Activated naive CD4-positive, alpha-beta T cell treated with Interleukin-2 at 50 U/mL for 16 hours (primary cell): ENCODE measurements at places on chromosomes 2 and 18.

GRCh38 chr2:10529611-10530010 is 81.5 kb upstream of the ODC1 start:
- no peak for DNase-seq

DNA sequence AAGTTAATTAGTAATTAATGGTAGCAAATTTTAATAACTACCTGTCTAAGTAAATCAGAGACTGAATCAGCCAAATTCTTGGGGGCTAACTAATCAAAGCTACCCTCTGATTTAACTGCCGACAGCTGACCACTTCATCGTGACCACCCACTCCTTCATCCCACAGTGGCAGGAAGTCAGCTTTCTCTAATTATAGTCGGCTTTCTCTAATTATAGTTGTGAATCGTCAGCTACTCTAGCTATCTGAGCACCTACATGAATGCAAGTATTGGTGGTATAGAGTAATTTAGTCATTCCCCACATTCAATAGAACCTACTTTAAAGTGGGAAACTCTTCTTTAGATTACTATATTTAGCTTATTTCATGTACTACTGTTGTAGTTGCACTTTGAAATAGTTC is 185.5 kb downstream of the PTGR3 start:
- DNase-seq = no peak

DNA sequence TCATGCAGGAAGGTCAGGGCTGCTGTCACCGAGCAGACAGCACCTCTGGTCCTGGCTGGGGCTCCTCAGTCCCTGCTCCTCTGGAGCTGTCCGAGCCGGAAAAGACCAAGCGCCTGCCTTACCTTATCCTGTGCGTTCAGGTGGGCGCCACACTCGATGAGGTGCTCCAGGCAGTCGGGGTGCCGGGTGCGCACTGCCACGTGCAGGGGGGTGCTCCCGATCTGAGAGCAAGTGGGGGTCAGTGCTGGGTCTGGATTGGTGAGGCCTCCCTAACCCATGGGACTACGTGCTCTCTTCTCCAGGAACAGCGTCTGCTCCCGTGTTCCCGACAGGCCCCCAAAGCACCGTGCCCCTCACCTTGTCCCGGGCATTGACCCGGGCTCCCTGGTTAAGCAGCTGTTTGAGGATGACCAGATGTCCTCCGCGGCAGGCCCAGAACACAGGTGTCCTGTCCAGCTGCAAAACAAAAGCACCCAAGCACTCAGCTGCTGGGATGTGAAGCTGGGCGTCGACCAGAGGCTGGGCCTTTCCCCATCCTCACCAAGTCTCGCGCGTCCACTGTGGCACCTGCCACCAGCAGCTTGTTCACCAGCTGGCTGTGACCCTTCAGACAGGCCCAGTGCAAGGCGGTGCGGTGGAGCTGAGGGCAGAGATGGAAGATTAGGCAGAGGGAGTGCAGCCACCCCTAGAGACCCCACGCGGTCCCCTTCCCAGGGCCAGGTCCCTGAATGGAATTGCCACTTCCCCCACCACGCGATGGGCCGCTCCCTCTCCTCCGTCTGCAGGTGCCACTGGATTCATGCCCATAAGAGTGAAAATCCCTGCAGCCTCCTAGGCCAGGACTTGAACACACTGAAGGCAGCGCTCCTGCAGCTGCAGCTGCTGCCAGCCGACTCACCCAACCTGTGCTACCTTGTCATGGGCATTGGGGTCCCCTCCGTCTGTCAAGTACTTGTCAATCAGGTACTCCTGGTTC is 3.7 kb downstream of the ANKRD23 start:
- no peak for DNase-seq

GRCh38 chr2:128549646-128550260 is 231.1 kb upstream of the HS6ST1 start:
- no peak for DNase-seq

DNA sequence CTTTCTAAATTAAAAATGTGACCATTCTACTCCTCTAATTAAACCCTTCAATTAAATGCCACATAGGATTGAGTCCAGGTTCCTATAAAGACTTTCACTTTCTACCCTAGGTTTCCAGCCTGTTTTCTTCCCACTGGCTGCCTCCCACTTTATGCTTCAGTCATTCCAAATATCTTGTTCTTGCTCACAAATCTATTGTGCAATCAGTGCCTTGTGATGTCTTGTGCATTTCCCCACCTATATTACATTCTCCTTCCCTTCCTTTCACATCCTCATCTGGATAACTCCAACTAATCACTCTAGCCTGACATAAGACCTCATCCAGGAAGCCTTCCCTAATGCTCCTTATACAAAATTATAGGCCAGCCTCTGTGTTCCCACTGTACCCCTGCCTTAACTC is 281.7 kb upstream of the LRATD1 start:
- DNase-seq = no peak

DNA sequence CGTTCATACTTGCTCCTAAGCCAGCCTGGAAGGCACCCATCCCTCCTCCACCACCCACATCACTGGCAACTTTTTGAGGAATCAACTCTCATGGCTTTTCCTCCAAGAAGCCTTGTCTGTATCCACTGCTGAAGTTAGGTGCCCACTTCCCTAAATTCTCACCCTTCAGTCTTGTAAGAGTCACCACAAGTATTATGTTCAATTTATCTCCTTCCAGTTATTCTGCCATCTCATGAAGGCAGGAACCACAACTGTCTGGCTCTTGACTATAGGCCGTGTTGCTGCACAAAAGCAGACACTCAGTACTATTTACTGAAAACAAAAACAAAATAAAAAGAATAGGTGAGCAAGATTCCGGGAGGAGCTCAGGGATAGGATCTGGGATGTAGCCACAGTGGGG is 234.8 kb downstream of the CYRIA start:
- DNase-seq = no peak

DNA sequence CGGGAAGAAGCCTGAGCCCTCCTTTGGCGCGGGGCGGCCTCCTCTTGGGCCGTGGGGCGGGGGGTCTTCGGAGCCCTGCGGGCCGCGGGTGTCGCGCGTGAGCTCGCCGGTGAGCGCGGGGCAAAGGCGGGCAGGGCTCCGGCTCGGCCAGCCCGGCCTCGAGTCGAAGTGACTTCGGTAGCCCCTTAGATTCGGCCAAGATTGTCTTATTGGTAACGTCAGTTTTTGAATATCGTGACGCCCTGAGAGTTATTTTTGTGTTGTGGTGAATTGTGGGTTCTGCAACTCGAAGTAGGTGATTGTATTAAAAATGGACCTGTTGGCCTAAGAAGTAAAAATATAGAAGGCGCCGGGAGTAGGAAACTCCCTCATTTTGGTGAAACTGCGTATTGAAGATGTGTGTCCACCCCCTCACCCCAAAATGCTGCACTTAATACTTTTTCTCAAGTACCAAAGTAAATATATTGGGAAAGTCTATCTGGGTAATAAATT is 669 bp downstream of the MARCHF7 start:
- no peak for DNase-seq

DNA sequence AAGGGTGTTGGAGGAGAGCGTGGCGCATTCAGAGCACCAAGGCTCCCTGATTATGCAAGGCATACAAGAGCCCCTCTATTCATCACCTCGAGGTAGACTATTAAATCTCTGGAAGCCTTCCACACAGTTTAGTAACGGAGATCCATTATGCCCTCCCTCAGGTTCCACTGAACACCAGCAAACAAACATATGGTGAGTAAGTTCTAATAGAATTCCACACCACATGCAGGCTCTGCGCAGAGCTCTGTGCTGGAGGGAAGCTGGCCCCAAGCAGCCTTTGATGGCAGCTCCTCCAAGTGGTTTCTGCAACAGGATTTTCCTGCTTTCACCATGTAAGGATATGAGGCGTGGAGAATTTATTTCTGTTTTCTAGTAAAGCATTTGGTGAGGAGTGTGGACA is 238.6 kb downstream of the C1D start:
- DNase-seq = no peak

DNA sequence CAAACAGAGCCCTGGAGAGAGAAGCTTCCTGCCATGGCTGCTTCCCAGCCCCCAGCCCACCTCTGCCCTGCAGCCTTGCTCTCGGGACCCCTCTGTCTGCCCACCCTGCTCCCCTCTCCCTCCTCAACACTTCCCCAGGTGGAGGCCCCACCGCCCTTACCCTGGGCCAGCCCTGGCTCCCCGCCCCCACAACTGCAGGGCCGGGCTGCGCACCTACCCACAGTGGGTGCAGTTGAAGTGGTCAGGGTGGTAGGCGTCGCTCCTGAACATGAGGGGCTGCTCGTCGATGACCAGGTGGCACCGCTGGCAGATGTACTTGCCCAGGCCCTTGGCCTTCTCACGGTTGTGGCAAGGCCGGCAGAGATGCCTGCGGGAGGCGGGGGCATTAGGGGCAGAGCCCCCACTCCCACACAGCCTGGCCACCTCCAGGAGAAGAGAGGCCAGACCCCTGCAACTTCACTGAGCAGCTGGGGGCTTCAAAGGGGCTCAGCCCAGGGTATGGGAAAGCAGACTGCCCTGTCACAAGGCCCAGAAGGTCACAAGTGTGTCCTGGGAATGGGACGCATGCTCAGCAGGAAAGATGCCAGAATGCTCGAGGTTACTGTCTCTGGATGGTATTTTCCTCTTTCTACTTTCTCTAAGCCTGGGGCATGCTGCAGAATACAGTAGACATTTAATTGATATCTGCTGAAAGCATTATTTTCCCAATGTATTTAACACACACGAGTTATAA is 3.1 kb upstream of the GPR17 start:
- no peak for DNase-seq

DNA sequence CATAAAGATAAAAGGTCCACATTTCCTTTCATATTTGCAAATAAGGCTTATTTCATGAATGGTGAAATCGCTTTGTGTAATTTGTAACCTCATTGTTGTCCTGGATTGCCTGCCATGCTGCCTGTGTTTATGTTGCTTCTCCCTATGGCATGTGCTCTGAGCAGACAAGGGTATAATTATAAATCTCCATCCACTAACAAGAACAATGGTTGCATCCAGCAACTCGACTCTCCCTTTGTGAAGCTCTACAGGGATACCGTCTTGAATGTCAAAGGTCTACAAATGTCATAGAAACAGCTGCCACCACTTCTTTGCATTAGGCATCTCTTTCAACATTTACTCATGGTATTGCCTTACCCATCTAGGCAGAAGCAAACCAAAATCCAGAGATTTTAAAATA is 209.6 kb downstream of the SLC8A1 start:
- DNase-seq = no peak

DNA sequence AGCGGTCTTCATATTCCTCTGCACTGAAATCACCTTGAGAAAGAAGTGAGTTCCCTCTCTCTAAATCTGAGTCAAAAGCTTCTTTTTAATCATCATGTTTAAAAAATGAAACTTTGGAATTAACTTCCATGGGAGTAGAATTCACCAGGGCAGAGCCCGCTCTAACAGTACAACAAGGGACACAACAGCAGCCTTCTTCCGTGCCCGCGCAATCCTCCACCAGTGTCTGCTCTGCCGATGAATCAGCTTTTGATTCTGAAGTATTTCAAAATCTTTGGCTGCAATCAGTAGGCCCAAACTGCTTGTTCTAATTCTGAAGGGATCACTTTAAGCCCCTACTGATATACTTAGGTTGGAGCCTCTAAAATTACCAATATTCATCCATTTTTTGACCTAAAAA is 76.9 kb downstream of the USP40 start:
- no peak for DNase-seq

- no peak for DNase-seq
Observed at GRCh38 chr18:52519021-52519420, 179.0 kb downstream of the DCC start.

DNA sequence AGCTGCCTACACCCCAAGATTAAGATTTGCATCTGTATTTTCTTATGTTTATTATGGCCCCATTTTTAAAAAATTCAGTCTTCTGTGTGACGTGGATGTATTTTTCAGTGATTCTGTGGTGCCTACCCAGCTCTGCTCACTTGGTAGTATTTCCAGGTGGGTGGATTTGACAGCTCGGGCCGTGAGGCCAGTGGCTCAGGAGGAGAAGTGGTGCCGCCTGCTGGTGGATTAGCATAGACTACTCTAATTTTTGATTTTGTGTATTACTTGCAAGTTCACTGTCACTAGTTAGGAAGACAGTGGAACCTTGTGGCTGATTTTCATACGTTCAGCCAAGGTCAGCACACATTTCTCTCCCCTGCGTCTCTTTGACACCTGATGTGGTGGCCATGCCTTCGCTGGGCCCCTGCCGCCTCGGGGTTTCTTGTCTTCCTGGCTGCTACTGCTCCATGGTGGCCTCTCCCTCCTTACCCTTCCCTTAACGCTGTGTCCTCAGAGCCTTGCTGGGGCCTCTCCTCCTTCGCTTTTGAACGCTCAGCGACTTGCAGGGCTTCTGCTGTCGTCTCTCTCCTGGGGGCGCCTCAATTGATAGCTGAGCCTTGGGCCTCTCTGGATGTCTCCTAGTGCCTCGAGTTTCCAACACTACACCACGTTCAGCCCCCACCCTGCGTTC is 89.4 kb downstream of the DGKD start:
- peak; percentile 82 for DNase-seq

DNA sequence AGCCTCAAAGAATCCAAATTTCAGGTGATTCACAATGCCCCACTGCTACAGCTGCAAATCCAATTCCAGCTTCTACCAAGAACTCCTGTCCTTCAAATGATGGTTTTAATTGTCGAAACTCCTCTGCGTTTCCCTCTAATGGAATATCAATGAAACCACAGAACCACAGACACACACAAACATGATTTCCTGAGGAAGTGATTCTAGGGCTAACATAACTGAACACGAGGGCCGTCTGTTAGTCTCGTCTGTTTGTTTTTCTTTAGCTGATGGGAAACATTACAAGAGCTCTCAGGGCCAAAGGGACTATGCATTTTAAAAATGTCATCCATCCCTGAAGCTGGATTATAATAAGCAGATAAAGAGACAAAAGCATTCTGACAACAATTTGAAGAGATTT is 59.4 kb downstream of the RNF152 start:
- no peak for DNase-seq

GRCh38 chr2:156189143-156189542 is 143.4 kb downstream of the NR4A2 start:
- no peak for DNase-seq

- DNase-seq = no peak
Observed at GRCh38 chr2:133390156-133390555, 178.1 kb downstream of the NCKAP5 start.

GRCh38 chr2:239295377-239296019 is 105.3 kb downstream of the HDAC4 start:
- DNase-seq = no peak

DNA sequence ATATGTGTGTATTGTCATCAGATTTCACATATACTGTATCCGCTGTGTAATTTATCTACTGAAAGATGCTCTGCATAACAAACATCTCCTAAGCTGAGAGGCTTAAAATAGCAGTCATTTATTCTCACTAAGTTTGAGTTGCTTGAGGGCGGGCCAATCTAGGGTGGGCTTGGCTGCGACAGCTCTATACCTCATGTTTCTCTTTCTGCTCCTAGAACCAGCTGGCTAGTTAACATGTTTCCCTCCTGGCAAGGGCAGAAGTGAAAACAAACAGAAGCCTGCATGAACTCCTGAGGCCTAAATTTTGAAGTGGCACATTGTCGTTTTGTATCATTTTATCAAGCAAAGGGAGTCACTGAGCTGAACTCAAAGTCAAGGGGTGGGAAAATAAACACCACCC is 585.0 kb upstream of the VRK2 start:
- DNase-seq = no peak

DNA sequence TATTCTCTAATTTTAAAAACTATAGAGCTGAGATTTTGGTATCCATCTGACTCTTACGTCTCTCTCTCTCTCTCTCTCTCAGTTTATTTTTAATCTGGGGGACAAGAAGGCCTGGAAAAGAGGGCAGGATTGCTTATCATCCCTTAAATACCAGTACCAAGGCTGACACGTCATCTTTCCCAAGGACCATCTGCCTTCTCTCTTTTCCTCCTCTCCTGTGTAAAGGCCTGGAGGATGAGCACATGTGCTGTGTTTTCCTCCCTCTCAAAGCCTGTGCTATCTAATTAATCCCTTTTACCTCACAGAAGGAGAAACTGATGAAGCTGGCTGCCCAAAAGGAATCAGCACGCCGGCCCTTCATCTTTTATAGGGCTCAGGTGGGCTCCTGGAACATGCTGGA is 7.3 kb downstream of the IL37 start:
- DNase-seq = no peak
